Karpas-422 (cell line): ENCODE measurements at places on chromosomes 4 and X.

GRCh38 chr4:128796934-128797333 lies 12.6 kb upstream of the JADE1 start:
- no peaks in the 10 kb centered on the region for H3K27me3 ChIP-seq
- no peaks in the 10 kb centered on the region for H3K4me1 ChIP-seq

- H3K4me3 ChIP-seq, result no peak overlapping the region
- no peaks in the 10 kb centered on the region for H3K27me3 ChIP-seq
- H3K36me3 ChIP-seq, result no peaks in the 10 kb centered on the region
- no peak overlapping the region for H3K27ac ChIP-seq
- H3K4me1 ChIP-seq, result no peaks in the 10 kb centered on the region
- DNase-seq, result no peak
Observed at GRCh38 chrX:140822184-140822583, 112.6 kb downstream of the LINC00632 start.

DNA sequence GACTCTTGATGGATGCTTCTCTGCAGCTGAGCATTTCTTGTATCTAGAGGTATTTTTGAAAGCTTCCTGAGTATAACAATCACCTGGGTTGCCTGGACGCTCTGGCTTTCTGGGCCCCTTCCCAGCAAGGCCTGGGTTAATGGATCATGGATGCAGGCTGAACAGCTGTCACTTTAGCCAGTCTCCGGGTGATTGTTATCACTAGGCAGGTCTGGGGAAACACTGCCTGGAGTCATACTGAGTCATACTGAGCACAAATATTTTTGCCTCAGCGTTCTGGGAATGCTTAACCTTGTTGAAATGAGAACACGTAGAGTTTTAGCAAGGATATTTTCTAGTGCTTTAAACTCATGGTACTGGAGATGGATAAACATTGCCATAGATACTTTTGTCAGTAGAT lies 102.6 kb downstream of the PHEX start:
- no peaks in the 10 kb centered on the region for H3K27me3 ChIP-seq
- no peak overlapping the region for H3K4me3 ChIP-seq
- no peaks in the 10 kb centered on the region for H3K4me1 ChIP-seq
- DNase-seq, result no peak
- H3K36me3 ChIP-seq, result no peaks in the 10 kb centered on the region

DNA sequence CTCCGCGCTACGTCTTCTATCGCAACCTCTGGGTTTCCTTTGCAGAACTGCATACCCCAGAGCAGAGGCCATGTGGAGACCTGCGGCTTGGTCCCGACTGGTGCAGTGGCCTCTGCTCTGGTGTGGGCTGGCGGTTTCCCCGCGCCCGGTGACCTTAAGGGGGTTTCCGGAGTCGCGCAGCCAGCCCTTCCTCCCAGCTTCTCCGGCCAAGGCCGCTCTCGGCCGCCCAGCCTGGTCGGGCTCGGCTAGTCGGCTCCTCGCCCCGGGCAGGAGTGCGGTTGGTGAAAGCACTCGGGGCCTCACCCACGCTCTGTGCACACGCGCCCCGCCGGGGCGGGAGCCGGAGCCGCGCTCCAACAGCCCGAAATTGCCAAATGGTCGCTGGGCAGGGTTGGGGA lies 84.9 kb downstream of the BCOR start:
- no peaks in the 10 kb centered on the region for H3K27me3 ChIP-seq
- DNase-seq, result no peak
- H3K4me1 ChIP-seq, result no peaks in the 10 kb centered on the region
- no peak overlapping the region for H3K27ac ChIP-seq

DNA sequence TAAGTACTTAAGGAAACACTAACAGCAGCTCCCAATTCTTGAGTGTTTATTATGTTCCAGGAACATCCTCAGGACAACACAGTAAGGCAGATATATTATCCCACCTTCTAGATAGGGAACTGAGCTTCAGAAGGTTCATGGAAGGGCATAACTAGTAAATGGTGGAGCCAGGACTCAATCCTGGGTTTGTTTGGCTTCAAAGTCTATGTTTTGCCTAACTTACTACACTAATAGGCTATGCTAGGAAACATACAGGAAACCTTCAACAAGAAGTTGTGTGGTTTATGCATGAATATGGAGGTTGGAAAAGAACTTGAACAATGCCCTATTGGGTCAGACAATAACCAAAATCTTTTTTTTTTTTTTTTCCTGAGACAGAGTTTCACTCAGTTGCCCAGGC lies 72.5 kb upstream of the GPR34 start:
- H3K4me3 ChIP-seq, result no peak overlapping the region
- H3K27ac ChIP-seq, result no peak overlapping the region
- no peaks in the 10 kb centered on the region for H3K4me1 ChIP-seq
- H3K36me3 ChIP-seq, result no peaks in the 10 kb centered on the region
- DNase-seq, result no peak

GRCh38 chr4:72690771-72691170 lies 121.8 kb upstream of the ADAMTS3 start:
- H3K4me1 ChIP-seq, result no peaks in the 10 kb centered on the region
- no peak overlapping the region for H3K4me3 ChIP-seq
- no peak for DNase-seq
- H3K36me3 ChIP-seq, result no peaks in the 10 kb centered on the region
- H3K27me3 ChIP-seq, result no peaks in the 10 kb centered on the region

GRCh38 chrX:21907260-21907659 lies 33.2 kb upstream of the SMS start:
- H3K4me3 ChIP-seq, result no peak overlapping the region
- H3K36me3 ChIP-seq, result no peaks in the 10 kb centered on the region
- H3K27me3 ChIP-seq, result no peaks in the 10 kb centered on the region
- no peak for DNase-seq
